PC-9 (cell line): ENCODE measurements at places on chromosomes 3 and 15. TPM values are rescaled to one million over a fixed set of nuclear protein-coding genes. Genes with fewer than 3 reads are reported as not detected.

DNA sequence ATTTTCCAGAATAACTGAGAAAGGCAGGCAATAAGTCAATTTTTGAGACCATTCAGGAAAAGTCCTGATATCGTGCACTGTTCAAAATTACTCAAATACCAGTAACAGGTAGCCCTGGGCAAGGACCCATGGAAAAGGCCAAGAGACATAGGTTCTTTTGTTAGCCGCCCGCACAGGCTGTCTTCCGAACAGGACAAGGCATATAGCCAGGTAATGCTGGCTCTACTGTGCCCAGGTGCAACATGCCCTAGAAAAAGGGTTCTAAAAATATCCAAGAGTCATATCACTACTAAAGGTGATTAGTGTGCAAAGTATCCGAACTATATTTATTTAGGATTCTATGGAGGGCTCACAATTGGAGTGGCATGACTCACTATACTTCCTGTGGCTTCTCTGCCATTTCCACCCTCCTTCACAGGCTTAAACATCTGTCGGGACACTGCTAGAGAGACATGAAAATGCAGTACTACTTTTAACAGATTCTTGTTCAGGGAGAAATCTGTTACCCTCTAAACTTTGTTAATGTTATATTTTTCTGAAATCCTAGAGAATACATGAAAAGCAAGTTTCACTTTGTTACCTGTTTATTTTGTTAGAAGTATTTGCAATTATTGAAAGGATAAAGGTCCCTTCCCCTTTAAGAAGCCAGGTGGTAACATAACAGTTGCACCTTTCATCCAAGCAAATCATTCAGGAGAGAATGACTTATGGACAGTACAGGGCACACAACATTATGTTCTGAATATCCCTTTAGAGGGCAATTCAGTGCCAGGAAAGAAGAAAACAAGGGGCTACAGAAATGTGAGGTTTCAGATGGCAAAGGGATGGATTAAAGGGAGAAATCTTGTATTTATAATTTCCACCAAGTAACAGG lies 293.3 kb upstream of the THBS1 start:
- no peak for DNase-seq
- H3K36me3 ChIP-seq: no peaks in the 10 kb centered on the region
- no peaks in the 10 kb centered on the region for H3K27me3 ChIP-seq
- no peaks in the 10 kb centered on the region for H3K4me1 ChIP-seq

- H3K4me1 ChIP-seq: no peaks in the 10 kb centered on the region
- H3K4me3 ChIP-seq: no peak overlapping the region
- peak; percentile 46 for DNase-seq
- no peaks in the 10 kb centered on the region for H3K27me3 ChIP-seq
- no peaks in the 10 kb centered on the region for H3K36me3 ChIP-seq
- no peak overlapping the region for H3K27ac ChIP-seq
Measured at GRCh38 chr3:195522254-195523023, 20.7 kb downstream of the PPP1R2 start.

The SIDT1 gene
- 1.2 and 3.3 TPM in 2 replicates for total RNA-seq

DNA sequence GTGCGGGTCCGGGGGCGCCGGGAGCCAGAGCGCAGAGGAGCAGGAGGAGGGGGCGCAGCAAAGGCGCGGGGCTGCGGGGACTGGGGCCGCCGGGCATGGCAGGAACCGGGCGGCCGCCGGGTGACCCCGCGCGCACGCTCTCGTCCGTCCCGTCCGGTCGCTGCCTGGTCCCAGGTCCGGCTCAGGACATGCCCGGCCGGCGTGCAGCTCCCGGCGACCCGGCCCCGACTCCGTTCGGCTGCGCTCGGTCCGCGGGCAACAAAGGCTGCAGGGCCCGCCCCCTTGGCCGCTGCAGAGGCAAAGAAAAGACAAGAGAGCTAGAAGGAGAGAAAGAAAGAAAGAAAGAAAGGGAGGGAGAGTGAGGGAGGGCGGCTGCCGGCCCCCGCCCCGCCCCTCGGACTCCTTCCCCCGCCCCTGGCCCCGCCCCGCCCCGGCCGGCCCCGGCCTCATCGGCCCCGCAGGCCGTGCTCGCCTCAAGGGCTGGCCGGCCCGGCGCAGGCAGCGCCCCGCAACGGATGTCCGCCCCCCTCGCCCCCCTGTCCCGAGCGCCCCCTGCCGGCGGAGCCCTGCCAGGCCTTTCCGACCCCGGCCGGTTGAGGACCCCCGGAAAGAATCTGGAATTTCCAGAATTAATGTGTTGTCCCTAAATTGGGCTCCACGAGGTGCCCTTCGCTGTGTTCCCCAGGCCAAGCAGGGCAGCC lies at the start of gene ADAMTS7:
TSS of gene ADAMTS7 (minus strand) at position 341 of the 701 bp plus-strand sequence. CDS start at position 97, 244 bp downstream.
- H3K27ac ChIP-seq: no peak within 1 kb of the TSS
- H3K4me3 ChIP-seq: peak within 1 kb of the TSS; percentile 48
- H3K36me3 ChIP-seq: no peaks in the 10 kb centered on the region

DNA sequence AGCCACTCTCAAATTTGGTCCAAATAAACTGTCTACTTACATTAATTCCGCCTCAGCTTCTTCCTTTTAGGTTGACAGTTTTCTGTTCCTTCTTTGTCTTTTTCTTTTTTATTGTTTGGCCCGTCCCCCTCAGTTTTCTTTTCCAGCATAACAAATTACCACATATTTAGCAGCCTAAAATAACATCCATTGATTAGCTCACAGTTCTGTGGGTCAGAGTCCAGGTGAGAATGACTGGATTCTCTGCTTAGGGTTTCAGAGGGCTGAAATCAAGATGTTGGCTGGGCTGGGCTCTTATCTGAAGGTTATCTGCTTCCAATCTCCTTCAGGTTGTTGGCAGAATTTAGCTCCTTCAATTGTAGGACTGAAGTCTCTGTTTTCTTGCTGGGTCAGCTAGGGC lies 24.6 kb upstream of the LCTL start:
- no peak overlapping the region for H3K4me3 ChIP-seq
- H3K36me3 ChIP-seq: no peaks in the 10 kb centered on the region
- no peaks in the 10 kb centered on the region for H3K4me1 ChIP-seq
- no peak for DNase-seq

DNA sequence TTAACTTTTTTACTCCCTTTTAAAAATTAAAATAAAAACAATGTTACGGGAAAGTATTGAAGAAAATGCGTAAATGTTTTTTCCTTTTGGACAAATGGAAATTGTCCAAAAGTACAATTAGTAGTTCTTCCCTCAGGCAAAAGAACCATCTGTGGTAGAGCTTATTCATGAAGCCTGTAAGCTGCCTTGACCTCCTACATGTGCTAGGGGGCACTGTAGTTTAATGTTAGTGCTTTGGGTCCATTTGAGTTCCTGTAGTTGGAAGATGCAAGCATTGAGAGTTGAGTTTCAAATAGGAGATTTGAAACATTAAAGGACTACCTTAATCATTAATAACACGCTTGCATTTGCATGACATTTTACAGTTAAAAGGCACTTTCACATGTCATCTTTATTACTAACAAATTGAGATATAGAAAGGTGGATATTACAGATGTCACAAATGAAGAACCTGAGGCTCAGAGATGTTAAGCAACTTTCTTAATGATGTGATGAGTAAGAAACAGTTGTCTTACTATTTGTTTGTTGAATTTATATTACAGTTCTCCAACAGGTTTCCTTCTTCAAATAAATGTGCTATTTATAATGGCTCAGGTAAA lies 1.8 kb upstream of the ZNF385D start:
- H3K4me3 ChIP-seq: no peak overlapping the region
- H3K36me3 ChIP-seq: no peaks in the 10 kb centered on the region
- no peak for DNase-seq
- H3K4me1 ChIP-seq: no peaks in the 10 kb centered on the region
- H3K27me3 ChIP-seq: no peaks in the 10 kb centered on the region
